Hypothalamus (tissue), 51 donors: ENCODE measurements at places on chromosomes 6 and 20.
A peak's percentile ranks its signal among the peaks of the same experiment; 100 is the strongest.

DNA sequence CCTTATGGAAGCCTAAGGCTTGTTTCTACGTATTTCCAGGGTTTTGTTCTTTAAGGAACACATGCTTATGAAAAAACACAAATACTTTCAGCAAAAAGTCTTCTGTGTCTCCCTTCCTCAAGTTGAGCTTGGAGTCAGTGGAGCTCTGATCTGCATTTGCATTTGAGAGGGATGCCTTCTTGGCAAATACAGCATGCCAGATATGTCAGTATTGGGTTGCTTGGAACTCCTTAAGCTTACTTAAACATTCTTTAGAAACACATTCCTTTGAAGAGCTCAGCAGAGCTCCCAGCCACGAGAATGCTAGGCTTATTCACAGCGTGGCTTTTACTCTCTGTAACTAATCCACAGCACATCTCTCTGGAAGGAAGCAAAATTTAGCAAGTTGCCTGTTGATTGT, 68.3 kb downstream of the ANKRD6 start:
- no peak for DNase-seq

DNA sequence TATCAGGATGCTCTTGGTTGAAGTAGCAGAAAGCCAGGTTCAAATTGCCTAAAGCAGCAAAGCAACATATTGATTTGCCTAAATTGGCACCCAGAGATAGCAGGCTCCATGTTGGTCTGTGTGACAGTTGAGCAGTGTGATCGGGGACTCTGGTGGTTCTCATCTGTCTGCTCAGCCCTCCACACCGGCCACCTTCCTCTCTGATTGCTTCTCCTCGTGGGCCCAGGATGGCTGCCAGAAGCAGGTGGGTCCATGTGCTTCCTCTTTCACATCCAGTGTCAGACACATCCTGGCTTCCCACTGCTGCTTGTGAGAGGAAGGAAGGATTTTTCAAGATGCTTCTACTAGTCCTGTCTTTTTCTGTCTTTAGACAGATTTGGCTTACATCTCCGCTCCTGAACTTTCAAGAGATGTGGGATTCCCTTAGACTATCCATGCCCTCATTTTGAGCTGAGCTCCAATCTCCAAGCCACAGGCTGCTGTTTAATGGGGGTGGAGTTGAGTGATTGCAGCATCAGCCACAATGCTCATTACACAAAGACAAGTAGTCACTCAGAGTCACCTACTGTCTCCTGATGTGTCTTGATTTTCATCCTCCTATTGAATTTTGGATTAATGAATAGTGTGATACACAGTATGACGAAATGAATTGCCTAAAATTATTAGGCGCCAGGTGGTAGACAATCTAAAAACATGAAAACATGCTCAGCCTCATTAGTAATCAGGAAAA, 122.2 kb downstream of the ZDHHC14 start:
- no peak for DNase-seq

DNA sequence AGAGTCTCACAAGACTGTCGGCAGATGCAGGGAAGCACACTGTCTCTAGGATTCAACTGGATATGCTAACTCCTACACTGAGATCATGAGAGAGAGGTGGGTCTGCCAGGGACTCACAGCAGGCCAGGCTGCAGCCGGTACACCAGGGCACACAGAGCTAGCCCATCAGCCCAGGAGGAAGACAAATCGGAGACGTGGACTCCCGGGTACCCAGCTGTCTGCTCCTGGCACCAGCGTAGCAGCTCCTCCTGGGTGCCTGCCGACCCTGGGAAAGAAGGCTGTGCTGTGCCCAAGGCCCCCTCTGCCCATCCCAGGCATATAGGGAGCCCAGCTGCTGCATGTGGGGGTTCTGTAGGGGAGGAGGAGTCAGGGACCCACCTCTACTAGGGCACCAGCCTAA, 7.0 kb downstream of the MICAL1 start:
- DNase-seq: no peak

DNA sequence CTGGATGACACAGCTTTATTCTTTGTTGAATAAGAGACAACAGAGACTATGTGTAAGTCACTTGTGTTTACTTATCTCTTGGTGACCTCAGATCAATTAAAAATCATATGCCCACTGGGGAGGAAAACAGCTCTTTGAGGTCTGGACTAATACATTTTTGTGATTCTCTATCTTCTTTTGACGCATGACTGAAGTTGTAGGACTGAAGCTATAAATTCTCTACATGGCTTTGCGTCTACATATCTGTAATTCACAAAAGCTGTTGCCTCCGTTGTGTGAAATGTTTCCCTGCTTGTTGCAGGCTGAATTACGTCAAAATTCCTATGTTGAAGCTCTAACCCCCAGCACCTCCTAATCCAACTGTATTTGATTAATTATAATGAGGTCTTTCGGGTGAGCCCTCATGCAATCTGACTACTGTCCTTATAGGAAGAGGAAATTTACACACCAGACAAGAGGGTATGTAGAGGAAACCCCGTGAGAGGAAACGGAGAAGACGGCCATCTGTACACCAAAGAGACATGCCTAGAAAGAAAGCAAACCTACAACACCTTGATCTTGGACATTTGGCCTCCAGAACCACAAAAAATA, 481.6 kb downstream of the PRKN start:
- no peak for DNase-seq

- no peak for DNase-seq
Measured at GRCh38 chr20:62734326-62734725, 25.7 kb downstream of the NTSR1 start.

GRCh38 chr6:9732056-9732455, 682.8 kb downstream of the TFAP2A start:
- DNase-seq: no peak

- no peak for DNase-seq
Measured at GRCh38 chr6:160321729-160322505, 26.3 kb upstream of the SLC22A3 start.

DNA sequence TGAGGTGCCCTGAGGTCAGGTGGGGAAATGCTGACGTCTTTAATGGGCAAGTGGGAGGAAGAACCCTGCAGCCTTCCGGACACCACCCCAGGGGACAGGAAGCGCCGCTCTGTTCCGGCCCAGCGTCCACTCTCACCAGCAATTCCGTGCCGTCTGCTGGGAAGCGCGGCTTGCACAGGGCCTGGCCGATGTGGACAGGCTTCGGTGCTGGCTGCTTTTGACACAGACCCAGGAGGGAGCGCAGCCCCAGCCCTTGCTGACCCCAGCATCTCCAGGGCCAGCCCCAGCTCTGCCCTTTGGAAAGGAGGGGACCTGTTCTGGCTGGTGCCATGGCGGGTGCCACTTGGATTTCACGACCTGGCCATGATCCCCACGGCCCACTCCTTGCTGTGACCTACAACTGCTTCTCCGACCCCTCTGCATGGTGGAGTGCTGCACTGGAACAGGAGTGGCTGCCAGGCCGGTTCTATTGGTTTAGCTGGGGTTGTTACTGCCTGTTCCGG, 123.2 kb downstream of the DLL1 start:
- DNase-seq: no peak

- peak; percentile 71 for DNase-seq
Measured at GRCh38 chr20:41392871-41393704, 26.5 kb upstream of the EMILIN3 start.

DNA sequence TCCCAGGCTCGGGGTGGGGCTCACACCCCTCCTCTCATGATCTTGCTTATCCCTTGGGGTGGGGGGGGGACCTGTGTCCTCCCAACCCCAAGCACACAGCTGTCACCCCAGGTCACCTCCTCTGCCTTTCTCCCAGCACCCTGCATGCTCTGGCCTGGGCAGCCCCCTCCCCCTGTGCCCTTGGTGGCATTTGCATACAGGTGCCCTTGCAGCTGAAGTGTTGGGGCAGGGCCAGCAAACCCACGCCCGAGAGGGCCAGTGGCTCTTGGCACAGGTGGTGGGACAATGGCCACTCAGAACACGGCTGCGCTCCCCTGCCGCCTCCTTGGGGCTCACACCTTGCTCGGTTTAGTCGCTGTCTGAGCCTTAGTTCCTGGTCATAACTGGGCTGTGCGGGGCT, 11.3 kb upstream of the MYT1 start:
- DNase-seq: no peak

DNA sequence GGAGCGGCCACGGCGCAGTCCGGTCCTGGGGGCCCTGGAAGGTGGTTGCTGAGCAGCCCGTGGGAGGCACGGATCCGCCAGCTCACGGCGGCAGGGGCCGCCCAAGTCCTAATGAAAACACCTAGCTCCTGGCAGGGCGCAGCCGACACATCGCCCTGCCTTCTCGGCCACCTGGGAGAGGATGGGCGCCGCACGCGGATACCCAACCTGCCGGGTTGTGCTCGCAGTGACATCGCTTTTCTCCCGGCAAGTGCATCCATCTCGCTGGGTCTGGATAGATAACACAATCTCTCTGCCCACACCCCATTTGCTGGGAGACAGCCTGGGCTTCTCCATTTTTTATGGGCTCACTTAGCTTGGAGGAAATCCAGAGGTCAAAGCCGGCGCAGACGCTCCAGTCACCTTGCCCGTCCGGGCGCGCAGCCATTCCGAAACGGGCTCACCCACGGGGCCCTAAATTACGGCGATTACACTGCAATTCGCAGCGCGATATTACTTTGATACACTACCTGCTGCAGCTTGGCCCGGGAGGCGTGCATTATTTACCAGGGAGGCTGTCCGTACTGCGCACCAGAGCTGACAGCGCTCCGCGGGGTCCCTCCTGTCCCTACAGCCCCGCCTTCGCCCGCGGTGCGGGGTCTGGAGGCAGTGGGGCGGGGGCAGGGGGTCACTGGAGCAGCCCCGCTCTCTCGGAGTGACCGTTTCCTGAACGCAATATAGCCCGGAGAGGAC, 36.2 kb upstream of the CCDC167 start:
- no peak for DNase-seq

GRCh38 chr6:99121748-99122147, 174.0 kb upstream of the FBXL4 start:
- no peak for DNase-seq

DNA sequence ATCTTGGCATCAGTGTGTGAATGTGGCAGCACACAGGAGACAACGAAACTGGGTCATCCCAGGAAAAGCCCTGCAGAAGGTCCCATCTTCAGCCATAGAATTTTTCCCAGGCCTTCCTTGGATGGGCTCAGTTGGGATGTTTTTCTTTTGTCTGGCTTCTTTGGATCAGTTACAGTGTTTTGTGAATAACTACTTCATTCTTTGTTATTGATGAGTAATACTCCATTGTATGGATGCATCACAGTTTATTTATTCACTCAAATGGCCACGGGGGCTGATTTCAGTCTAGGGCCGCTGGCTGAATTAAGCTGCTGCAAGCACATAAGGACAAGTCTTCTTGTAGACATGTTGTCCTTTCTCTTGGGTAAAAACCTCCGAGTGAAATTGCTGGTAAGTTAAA, 81.3 kb upstream of the CD93 start:
- no peak for DNase-seq

DNA sequence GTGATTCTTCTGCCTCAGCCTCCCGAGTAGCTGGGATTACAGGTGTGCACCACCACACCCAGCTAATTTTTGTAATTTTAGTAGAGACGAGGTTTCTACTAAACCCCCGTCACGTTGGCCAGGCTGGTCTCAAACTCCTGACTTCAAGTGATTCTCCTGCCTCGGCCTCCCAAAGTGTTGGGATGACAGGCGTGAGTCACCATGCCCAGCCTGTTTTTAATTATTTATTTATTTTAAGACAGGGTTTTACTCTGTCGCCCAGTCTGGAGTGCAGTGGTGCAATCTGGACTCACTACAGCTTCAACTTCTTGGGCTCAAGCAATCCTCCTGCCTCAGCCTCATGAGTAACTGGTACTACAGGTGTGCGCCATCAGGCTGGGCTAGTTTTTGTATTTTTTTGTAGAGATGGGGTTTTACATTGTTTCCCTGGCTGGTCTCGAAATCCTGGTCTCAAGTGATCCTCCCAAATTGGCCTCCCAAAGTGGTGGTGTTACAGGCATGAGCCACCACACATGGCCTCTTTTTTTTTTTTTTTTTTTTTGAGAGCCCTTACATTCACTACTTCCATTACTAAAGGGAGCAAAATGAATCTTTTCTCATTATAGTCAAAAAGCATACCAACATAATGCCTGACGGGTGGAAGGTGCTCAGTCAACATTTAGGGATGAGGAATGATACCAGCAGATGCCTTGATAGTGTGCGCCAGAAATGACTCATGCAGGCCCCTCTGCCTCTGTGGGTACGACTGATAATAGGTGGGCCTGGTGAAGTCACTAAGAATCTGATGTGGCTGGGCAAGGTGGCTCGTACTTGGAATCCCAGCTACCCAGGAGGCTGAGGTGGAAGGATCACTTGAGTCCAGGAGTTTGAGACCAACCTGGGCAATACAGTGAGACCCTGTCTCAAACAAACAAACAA, 17.8 kb upstream of the RALGAPB start:
- no peak for DNase-seq

DNA sequence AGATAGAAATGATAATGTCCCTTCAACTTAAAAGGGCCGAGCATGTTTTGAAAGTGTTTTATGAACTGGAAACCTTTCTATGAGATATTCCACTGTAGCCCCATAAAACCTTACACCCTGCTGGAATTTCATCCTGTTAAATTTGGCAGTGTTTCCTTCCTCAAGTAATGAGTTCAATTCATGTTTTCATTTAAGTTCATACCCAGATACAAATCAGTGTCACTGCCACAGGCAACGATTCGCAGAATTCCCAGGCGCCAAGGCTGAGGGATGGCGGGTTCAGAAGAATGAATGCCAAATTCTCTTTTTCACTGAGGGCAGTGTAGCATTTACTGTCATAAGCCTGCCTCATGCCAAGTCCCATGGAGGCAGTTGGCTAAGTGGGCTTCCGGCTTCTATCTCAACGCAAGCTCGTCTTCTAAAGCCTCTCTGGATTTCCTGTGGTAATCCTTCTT, 511.8 kb upstream of the ID4 start:
- DNase-seq: no peak

DNA sequence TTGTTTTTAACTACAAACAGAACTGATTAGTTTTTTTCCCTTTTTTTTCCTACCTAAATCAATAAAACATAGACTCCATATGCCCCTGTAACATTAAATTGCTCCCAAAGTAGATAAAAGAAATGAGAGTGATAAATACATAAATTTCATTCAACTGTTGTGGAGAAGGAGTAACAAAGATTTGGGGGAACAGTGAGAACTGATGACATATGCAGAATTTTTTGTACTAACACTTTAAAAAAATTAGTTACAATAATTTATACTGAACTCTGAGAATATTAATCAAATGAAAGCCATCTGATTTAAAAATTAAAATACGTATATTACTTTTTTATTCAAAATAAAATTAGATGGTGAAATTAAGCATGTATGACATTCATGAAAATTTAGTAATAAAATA, 195.7 kb downstream of the COL19A1 start:
- no peak for DNase-seq

DNA sequence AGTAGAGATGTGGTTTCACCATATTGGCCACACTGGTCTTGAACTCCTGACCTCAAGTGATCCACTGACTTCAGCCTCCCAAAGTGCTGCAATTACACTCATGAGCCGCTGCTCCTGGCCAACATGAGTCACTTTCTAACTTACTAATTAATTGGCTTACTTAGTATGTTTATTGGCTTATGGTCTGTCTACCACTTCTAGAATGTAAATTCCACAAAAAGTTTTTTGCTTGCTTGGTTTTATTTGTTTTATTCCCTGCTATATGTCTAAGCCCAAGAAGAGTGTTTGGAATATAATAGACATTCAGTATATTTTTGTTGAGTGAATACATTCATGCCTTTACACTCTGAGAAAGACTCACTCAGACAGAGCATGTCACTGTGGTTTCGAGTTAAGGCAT, 86.0 kb downstream of the SAMD3 start:
- no peak for DNase-seq

- no peak for DNase-seq
Measured at GRCh38 chr6:114101255-114101654, 130.3 kb upstream of the HDAC2 start.
